ENCODE measurements at places on chromosomes 1 and 21.

DNA sequence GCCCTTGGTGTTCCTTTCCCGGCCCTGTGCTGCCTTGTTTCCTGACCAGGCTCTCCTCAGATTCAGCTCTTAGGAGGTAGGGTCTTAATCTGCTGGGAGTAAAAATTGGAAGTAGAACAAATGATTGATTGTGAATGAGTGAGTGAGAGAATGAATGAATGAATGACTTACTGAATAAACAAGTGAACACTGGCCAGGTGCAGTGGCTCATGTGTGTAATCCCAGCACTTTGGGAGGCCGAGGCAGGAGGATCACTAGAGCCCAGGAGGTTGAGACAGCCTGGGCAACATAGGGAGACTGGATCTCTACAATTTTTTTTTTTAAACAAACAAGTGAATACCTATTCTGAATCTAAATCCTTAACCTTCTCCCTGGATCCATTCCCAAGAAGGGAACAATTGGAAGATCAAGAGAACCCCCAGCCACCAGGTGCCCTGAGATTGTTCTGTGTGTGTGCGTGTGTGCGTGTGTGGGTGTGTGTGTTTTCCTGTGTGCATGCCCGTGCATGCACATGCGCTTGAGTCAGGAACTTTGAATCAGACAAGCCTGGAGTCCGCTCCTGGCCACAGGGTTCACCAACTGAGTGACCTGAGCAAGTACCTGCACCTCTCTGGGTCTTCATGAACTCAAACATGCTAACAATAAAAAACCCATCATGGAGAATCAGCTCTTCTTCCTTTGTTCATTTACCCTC, 24.3 kb upstream of the CITED4 start:
- no peak for DNase-seq

GRCh38 chr1:91026320-91026719, 4.5 kb upstream of the ZNF644 start:
- DNase-seq, result no peak

- no peak for DNase-seq
Observed at GRCh38 chr21:34625030-34625593, 10.2 kb upstream of the RCAN1 start.

DNA sequence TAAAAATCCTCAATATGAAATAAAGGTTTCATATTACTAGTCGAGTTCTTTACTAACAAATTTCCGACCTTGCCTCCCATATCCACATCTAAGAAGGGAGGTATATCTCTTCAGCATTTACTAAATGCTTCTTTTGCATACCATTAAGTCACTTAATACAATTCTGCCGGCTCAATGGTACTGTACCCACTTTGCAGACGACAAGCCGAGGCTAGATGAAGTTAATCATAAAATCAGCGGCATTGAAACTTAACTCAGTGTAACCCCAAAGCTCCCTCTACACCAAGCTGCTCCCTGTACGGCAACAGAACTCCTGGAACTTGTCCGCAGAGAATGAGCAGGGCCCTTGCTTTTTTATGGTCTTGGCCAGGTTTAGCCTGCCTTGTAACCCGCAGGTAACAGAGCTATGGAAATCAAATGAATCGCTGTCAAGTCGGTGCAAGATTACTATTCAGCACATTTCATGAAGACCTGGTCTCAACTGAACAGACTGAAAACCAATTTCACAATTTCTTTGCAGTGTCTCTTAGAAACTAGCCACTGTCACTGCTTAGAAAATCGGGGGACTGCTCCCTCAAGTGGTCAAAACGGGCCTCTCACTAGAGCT, 738 bp downstream of the INTS7 start:
- DNase-seq, result no peak

DNA sequence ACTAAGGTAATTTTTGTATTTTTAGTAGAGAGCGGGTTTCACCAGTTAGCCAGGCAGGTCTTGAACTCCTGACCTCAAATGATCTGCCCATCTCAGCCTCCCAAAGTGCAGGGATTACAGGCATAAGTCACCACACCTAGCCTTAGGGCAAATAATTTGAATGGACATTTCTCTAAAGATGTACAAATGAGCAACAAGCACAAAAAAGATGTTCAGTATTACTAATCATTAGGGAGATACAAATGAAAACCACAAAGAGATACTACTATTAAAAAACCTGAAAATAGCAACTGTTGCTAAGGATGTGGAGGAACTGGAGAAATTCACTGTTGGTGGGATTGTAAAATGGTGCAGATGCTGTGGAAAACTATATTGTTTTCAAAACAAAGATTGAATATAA, 79.1 kb downstream of the GABPA start:
- no peak for DNase-seq

Measured in stimulated activated naive CD8-positive, alpha-beta T cell treated with anti-CD3 and anti-CD28 coated beads, Interleukin-15, amount 100 ng/mL, for 72 hours (primary cell).